Stimulated activated memory B cell treated with anti-CD40 and anti-IgM and Interleukin-4, amounts not matched to agents 10 μg/mL and 1 μg/mL and 100 μg/mL, for 72 hours (primary cell): ENCODE measurements at places on chromosomes 6 and 20.

DNA sequence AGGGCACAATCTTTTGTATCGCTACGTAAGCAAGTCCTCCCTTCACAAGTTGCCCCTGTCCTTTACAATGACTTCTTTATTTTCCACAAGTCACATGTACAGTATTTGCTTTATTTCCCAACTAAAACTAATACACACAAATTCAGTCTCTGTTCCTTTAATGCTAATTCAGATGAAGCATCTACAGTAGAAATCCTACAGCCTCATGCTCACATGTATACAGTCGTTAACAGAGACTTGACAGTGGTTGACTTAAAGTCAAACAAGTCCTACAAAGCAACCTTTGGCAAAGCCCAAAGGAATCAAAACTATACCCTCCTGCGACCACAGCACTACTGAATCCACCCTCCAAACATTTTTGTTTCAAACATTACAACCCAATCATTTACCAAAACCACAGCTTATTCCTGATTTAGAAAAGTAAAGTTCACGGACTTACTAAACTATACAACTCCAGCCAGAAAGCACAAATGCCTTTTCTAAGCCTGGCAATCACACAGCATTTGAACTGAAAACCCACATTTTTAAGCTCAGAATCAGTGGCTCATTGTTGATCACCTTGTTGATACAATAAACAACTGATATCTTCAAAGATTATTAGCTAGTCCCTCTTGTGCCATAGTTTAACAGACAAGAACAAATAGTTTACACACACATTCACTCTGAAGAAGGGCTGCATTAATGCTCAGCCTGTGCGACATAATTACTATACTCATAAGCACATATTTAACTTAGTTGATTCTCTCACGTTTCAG is 70.9 kb upstream of the NHSL1 start:
- ATAC-seq: no peak

- no peak for ATAC-seq
These were observed 482.9 kb downstream of the PTPRT start for GRCh38 chr20:42706759-42707158.

DNA sequence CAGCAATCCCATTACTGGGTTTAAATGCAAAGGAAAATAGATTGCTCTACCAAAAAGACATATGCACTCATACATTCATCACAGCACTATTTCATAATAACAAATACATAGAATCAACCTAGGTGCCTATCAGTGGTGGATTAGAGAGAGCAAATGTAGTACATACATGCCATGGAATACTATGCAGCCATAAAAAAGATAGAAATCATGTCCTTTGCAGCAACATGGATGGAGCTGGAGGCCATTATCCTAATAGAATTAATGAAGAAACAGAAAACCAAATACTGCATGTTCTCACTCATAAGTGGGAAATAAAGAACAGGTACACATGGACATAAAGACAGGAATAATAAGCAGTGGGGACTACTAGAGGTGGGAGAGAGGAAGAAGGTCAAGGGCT is 70.7 kb upstream of the MLIP start:
- no peak for ATAC-seq

- peak; percentile 88 for ATAC-seq
These were observed 139.5 kb upstream of the MYLIP start for GRCh38 chr6:15989397-15989796.

DNA sequence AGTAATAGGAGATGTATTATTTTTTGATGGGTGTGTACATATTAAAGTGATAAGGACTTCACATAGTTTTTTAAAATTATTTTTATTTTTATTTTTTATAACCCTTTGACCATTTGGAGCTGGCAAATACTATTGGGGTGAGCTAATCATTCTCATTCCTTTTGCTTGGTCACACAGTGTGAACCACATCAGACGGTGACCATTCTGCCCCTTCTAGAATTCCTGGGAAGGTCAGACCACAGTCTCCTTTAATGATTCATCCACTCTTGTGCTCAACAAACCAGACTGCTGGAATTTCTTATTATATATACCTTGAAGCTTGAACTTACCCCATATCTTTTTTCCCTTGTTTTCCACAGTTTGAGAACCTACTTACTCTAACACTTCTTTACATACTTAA is 23.9 kb upstream of the PRL start:
- ATAC-seq: no peak

GRCh38 chr20:32607727-32608663 is 22.9 kb upstream of the NOL4L start:
- no peak for ATAC-seq

DNA sequence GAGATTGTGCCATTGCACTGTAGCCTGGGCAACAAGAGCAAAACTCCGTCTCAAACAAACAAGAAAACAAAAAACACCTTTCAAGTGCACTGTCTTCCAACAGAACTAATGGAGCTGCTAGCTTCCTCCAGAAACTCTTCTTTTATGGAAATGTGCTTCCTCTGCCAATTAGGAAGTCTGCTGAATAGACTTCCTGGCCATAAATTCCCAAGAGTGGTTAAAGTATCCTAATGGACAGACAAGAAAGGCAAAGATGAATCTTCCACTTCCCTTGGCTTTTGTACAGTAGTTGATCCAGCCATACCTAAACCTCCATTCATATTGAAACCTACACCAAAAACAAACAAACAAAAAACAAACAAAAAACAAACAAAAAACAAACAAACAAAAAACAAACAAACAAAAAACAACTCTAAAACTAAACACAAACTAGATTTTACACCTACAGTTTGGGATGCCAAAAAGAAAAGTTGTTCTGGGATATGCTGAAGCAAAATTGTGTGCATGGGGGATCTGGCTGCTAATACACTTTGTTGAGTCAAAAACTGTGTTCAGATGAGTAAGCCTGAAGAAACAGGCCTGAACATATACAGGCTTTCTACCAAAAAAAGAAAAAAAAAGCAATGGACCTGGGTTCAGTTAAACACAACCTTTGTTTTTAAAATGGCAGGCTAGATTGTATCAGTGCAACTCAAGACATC is 59.8 kb upstream of the CARMIL1 start:
- no peak for ATAC-seq

DNA sequence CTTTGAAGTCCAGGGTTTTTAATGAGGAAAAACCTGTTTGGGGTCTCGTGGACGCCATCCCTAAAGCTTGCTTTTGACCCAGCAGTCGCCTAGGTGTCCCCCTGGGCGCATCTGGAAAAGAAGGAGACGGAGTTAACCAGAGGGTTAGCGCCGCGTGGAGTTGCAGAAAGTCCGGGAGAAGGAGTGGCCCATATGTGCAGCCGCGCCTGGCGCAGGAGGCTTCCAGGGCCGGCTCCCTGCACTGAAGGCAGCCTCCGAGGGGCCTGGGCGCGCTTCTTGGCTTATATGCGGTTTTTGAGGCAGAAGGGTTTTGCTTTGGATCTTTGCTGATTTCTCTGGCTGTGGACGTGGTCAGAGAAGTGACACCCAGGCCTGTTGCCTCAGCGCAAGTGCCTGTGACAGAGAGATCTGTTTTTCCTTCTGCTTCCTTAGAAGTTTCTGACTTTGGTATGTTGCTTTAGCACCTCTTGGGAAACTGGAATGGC is 987 bp downstream of the TMEM181 start:
- no peak for ATAC-seq

DNA sequence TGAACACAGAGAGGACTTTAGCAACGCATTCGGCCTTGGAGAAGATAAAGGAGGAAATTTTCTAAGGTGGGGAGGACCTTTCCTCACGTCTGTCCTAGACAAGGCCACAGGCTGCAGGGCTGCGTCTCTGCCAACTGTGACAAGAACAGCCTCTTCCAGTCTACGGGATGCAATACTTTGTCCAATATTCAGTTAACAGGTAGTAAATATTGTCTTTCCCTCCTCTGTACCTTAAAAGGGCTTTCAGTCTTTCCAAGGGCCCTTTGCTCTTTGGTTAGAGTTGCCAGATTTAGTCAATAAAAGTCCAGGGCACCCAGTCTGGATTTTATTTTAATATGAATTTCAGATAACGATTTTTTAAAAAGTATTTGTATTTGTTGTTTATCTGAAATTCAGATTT is 78.2 kb downstream of the ELOVL4 start:
- no peak for ATAC-seq

DNA sequence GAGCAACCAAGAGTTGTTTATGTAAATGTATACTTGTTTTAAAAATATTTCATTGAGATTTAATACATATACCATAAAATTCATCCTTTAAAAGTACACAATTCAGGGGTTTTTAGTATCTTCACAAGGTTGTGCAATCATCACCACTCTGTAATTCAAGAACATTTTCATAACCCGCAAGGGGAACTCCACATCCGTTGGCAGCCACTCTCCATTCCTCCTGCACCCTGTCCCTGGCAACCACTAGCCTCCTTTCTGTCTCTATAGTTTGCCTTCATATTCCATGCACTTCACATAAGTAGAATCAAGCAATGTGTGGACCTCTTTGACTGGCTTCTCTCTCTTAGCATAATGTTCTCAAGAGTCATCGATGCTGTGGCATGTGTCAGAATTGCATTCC is 104.2 kb upstream of the PDE10A start:
- no peak for ATAC-seq

DNA sequence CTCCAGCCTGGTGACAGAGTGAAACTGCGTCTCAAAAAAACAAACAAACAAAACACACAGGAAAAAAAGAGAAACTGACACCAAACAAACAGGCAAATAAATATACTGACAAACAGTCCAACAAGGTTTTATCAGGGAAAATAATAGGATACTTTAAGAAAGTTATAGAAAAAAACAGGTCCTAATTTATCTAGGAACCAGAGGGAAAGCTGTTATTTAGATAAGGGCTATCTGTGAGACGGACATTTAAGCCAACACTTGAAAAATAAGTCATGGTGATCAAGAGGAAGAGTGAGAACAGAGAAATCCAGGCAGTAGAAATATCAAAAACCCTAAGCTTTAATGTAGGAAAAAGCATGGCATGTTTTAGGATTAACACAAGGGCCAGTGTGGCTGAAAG is 68.9 kb downstream of the FAM217A start:
- ATAC-seq: no peak

- no peak for ATAC-seq
These were observed 97.7 kb downstream of the SYCP2 start for GRCh38 chr20:59835448-59836395.
